ENCODE measurements at places on chromosomes 2 and 18.

DNA sequence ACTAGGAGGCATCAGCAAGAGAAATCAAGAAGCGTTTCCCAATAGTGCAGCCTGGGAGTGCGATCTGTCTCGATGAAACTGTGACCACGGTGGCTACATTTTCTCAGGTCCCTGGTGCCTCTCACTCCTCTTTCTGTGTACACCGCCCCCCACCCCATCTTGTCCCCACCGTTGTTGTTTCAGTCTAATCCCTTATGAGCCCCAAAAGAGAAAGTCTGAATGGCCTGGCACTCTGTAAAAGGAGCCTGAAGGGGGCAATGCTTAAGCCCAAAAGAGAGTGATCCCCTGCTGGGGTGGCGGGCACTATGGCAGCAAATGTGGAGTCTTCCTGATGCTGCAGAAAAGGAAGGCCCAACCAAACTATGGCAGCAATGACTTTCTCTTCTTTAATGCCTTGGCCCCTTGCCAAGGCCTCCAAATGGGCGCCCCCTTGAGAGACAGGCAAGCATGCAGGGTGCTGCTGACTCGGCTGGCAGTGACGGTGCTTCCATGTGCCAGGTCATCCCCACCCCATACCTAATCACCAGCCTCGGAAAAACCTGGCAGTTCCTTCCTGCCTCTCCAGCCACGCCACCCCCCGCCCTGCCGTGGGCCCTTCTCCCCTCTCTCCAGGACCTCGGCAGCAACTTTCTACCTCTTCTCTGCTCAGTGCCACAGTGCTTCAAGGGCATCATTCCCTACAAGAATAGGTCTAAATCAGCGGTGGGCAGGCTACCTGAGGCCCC is 123.0 kb downstream of the CYP26B1 start:
- no peak for DNase-seq

DNA sequence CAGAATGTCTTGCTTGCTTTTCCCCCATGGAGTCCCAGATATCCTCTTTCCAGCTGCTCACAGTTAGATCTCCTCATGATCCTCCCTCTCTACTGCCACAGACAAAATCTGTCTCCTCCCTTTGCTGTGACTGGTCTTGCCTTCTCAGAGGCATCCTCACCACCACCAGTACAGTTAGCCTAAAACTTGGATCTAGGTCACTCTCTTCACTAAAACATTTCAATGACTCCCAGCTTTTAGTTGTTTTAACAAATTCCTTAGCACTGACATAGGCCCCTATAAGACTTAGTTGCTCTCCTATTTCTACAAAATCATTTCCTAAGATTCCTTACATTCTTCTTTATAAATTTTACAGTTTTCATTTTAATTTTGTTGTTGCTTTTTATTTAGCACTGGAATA is 734.2 kb upstream of the CHAC2 start:
- no peak for DNase-seq

DNA sequence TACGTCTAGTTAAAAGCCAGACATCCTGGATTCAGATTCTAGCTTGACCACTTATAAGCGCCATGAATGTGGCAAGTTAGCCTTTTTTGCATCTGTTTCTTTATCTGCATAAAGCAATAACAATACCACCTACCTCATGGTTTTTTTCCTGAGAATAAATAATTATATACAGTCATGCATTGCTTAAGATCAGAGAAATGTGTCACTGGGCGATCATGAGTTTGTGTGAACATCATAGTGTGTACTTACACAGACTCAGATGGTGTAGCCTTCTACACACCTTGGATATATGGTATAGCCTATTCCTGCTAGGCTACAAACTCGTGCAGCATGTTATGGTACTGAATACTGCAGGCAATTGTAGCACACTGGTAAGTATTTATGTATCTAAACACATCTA is 84.7 kb upstream of the PELI1 start:
- DNase-seq, result no peak

DNA sequence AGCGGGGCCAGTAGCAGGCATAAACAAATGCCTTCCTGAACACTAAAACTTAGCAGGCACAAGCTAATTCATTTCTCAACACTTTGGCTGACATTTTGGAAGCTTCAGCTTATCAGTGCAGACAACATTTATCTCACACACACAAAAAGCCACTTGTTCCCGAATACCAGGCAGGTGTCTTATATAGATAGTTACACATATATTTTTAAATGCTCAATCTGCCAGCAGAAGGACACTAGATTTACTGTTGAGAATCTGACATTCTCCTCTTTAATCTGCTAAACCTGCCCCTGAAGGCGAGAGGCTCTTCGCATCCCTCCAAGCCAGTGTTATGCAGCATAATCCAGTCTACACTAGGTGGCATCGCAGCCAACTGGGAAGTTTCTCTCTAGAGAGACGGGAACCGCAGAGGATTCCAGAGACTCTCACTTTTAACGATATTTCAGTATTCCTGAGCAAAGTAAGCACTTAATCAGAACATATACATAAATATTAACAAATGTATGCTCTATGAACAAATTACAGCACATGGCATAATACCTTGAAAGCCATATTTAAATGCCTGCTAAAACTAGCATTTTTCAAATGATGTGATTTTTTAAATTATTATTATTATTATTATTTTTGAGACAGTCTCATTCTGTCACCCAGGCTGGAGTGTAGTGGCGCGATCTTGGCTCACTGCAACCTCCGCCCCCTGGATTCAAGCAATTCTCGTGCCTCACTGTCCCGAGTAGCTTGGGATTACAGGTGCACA is 90.2 kb upstream of the SCG2 start:
- DNase-seq, result no peak

DNA sequence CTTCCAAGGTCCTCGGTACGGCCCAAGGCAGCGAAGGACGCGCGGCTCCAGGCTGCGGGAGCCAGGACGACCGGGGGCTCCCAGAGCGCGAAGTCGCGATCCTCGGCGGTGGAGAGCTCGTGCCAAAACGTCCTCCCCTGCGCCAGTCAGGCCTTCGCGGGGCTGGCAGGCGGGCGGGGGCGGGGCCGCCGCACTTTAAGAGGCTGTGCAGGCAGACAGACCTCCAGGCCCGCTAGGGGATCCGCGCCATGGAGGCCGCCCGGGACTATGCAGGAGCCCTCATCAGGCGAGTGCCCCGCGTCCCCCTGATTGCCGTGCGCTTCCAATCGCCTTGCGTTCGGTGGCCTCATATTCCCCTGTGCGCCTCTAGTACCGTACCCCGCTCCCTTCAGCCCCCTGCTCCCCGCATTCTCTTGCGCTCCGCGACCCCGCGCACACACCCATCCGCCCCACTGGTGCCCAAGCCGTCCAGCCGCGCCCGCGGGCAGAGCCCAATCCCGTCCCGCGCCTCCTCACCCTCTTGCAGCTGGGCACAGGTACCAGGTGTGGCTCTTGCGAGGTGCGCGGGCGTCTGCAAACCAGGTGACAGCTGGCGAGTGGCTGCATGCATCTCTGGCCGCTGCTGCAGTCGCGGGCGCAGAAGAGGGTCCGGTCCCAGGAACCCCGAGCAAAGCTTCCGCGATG is at the start of gene CIDEA:
TSS of gene CIDEA (plus strand) at position 226 of the 684 bp plus-strand sequence. CDS start at position 249, 23 bp downstream.
- DNase-seq, result no peak

GRCh38 chr18:58453913-58454317 is 175.0 kb downstream of the ALPK2 start:
- no peak for DNase-seq

DNA sequence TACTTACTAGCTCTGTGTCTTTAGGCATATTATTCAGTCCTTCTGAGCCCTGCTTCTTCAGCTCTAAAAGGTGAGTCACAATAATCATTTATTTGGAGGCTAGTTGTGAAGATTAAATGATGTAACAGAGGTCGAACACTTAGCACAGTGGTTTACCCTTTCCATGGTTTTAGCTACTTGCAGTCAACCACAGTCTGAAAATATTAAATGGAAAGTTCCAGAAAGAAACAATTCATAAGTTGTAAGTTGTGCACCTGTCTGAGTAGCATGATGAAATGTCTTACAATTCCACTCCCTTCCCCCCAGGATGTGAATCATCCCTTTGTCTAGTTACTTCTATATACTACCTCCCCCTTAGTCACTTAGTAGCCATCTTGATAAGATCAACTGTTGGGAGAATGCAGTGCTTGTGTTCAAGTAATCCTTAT is 217.6 kb upstream of the THUMPD2 start:
- DNase-seq, result no peak

DNA sequence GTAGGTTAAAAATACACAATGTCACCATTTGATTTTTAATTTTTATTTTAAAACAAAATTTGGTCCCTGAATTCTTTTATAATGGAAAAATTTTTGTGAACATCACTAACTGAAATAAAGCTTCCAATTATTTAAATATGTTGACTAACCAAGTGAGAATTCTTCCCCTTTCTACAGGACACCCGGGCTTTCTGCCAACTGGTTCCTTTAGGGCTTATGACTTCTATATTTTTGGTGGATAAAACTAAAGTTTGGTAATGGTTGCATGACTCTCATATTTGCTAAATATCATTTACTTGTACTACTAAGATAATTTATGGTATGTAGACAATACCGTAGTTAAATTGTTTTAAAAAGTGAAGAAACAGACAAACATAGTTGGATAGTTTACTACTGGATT is 291.0 kb upstream of the DOK6 start:
- DNase-seq, result no peak

DNA sequence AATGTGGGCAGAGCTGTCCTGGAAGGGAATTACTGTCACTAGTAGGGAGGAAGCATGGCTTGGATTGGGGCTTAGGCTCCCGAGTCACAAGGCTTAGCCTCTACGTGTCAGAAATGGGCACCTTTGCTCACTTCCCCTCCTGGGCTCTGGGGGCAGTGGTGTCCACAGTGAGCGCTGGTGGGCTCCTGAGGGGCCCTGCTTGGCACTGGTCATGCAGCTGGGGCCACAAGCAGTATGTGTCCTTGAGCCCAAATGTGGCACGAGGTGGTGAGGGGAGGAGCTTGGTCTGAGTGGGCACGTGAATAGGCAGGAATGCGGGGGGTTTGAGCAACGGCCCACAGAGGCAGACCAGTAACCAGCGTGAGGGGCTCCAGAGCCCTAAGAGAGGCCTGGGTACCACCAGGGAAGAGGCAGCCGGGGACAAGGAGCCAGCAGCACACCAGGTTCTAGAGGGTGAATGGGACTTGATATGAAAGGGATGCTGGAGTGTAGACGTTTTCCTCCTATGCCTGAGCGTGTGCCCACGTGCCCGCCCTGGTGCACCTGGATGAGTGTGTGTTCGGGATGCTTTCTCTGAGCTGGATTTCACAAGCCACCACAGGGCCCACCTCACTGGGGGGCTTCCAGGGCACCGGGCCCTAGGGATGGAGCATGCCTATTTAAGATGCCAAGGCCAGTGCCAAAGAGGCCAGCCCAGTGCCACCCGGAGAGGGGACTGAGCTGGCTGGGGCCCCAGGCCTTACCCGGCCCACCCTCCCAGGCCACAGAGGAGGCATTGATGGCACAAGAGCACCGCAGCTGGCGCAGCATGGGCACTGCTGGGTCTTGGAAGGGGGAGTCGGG is 22.8 kb upstream of the PTMA start:
- no peak for DNase-seq

DNA sequence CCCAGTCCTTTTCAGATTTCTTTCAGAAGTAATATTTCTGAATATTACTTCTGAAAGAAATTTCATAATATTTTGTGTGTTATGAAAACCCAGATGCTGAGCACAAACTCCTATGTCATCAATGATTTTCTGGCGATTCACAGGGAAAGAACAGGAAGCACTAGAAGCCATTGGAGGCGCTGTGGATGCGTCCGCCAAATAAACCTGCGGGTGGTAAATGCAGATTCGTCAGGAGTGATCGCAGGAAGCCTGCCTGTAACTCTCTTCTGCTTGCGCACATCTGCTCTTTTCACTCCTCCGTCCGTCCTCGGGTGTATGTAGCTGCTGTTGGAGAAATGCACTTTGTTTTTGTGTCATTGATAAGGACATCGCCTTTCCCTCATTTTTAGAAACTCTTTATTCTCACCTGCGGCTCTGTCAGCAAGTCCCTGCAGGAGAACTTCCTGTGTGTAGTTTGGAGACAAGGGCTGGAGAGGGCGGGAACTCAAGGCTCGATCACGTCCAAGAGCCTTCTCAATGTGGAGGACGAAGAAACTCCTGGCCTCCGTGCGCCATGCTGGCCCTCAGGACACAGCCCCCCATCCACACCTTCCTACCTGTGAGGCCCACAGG is 483.8 kb downstream of the GALR1 start:
- DNase-seq, result no peak

- DNase-seq, result no peak
These were observed 115.6 kb downstream of the PPP1R1C start for GRCh38 chr2:182101263-182101662.

GRCh38 chr2:192151853-192152252 is 42.9 kb downstream of the TMEFF2 start:
- no peak for DNase-seq

DNA sequence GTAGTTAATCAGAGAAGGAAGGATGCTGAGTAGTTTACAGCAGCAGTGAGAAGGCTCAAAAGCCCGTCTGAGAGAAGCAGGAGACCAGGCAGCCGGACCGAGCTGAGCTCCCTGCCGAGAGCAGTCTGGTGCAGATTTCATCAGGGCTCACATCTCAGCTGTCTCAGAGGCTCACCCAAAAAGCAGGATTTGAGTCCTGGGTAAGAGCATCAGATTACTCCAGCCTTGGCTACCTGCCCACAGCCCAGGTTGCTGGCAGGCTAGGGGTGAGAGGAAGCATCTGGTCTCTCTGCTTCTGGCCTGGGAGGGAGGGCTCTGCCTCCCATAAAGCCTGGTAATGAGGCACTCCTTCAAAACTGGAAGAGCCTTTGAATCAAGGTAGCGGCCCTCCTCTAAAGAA is 140.5 kb downstream of the ST6GAL2 start:
- DNase-seq, result no peak

- DNase-seq, result no peak
These were observed 9.4 kb upstream of the CAVIN2 start for GRCh38 chr2:191856111-191856876.

DNA sequence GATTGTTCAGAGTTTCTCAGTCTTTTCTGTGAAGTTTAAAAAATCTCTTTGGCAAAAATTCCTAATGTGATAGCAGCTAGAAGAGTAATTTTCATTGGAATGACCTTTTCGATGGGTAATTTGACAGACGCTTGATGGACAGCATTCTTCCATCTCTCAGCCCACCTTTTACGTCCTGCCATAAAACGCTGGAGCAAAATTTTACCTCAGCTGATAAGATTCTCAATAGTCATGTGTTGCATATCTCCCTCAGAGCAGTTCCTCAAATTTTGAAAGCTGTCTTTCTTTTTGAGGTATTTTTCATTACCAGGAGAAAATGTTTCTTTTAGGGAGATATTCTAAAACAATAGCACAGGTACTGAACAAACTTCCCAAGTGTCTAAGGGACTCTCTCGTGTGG is 441.4 kb downstream of the PARD3B start:
- DNase-seq, result no peak

DNA sequence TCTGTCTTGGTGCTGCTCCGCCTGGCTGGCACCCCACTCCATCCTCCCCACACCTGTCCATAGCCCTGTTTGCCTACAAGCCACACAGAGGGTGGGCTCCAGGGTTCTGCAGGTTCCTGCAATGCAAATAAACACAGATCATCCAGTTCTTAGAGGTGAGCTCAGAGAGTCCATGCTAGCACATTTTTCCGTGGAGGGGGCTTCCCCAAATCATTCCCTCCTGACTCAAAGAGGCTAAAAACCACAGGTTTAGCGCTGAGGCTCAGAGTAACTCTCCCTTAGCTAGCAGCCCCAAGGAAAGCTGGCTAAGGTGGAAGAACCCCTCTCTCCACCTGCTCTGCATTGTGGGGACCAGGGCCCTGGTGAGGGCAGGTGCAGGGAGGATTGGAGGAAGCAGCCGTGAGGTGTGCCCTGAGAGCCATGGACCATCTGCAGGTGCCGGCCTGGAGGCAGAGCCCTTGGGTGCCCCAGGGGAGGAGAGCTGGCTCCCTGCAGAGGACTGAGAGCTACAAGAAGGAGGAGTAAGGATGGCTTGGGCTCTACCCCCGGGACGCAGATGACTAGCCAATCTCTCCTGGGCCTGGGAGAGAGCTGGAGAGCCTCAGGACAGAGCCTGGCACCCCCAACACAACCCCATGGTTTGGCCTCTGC is 23.8 kb upstream of the TEX44 start:
- no peak for DNase-seq
